ENCODE measurements at places on chromosomes 3 and 15.
A peak's percentile ranks its signal among the peaks of the same experiment; 100 is the strongest.

- peak; percentile 35 for DNase-seq
These were observed at the start of gene RTP4 for GRCh38 chr3:187368251-187369088. RTP4 (plus strand) TSS chr3:187368385; CDS start chr3:187368442, 57 bp downstream.

- no peak for DNase-seq
These were observed 789.8 kb downstream of the ROBO1 start for GRCh38 chr3:78978037-78978436.

DNA sequence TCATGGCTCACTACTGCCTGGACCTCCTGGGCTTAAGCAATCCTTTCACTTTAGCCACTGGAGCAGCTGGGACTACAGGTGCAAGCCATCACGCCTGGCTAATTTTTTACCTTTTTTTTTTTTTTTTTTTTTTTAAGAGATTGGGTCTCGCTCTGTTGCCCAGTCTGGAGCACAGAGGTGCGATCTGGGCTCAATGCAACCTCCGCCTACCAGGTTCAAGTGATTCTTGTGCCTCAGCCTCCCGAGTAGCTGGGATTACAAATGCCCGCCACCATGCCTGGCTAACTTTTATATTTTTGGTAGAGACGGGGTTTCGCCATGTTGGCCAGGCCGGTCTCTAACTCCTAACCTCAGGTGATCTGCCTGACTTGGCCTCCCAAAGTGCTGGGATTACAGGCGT lies 50.7 kb upstream of the MELTF start:
- DNase-seq, result no peak

DNA sequence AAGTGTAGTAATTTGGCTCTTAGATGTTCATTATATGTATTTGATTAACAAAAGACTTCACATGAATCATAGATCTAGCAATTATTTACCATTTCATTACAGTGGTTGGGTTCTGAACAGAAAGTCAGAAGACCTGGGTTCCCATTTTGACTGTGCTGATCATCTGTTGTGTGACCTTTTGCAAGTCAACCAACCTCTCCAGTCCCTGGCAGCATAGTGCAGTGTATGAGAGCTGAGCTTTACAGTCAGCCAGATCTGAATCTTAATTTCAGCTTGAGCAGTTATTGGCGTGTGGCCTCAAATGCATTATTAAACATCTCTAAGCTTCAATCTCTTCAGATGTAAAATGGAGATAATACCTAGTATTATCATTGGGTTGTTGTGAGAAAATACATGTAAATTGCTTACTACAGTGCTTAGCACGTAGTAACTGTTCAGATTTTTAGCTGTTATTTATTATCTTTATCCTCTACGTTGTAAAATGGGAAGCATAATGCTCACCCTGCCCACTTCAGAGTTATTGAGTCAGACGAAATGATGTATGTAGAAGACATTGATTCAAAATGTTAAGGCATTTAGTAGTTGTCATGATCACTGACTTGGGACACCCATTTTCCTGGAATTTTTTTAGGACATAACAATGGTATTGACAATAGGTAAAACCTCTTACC lies 104.0 kb downstream of the KLHL25 start:
- DNase-seq, result peak; percentile 43

DNA sequence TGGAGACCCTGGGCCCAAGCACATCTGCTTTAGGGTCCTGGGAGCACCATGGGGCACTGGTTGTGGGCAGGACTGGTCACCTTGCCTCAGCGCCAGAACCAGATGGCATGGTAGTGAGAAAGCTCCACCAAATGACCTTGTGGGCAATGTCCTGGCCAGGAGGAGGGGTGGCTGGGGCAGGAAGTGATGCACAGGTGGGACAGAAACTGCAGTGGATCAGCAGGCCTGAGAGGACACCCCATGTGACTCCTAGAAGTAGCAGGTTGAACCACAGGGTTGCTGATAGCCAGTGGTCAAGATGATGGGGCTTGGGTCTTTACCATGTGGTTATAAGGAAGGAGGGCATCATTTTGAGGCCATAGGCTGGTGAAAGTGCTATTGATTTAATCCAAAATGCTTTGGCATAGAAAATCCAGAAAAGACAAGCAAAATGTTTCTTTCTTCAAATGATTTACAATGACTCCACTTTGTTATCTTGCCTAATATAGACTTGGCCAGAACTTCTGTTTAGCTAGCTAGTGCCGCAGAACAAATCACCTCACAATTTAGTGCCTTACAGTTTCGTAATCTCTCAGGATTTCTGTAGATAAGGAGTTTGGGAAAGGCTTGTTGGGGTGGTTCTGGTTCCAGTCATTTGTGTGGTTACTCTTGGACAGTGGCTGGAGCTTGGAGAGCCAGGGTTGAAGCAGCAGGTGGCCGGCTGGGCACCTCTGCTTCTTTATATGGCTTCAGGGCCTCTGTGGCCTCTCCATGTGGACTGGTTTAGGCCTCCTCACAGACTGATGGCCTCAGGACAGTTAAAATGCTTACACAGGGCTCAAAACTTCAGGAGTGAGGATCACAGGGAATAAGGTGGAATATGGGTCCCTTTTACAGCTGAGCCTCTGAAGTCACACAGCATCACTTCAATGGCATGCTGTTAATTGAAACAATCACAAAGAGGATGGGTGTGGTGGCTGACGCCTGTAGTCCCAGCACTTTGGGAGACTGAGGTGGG lies 27.5 kb downstream of the TMEM158 start:
- no peak for DNase-seq

DNA sequence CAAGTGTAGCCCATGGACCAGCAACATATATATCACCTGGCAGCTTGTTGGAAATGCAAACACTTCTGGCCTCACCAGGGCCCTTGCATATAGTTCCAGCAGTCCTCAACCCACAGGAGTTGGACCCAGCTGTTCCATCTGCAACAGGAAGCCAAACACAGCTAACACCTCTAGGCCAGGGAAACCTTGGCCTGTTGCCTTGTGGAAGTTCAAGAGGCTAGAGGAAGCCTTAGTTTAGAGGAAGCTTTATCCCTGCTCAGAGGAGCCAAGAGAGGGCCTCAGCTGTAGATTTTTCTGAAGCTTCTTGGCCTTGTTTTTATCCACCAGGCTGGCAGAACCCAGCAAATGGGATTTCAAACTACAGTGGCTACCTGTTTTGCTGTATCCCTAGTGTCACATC lies 11.4 kb downstream of the FHIT start:
- no peak for DNase-seq

GRCh38 chr15:57159767-57160166 lies 216.5 kb upstream of the CGNL1 start:
- DNase-seq, result no peak

- DNase-seq, result no peak
These were observed 753 bp downstream of the FURIN start for GRCh38 chr15:90869140-90869541.

All from activated T-helper 2 cell treated with anti-CD3 and anti-CD28 coated beads, Interferon-gamma antibody, Interleukin-2, Interleukin-4, amounts not matched to agents 10 μg/mL and 5 μg/mL and 100 μg/mL, durations not matched to agents 14 hours and 24 hours and 36 hours (primary cell).